ENCODE measurements at places on chromosomes 2 and 18.

DNA sequence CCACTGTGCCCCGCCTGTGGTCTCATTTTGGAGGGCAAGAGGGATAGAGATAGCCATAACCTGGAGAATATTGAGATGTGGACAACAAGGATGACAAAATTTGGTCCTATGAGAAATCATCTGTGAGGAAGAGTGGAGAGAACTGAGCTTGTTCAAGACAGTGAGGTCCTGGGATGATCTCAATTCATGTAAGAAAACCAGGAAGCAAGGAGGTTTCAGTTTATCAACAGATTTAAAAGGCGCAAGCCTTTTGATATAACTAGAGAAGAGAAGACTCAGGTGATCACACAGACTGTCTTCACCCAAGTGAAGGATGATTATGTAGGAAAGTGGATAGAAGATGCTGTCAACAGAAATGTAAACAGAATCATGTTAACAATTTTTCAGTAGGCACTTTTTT is 39.1 kb downstream of the PCBP1 start:
- DNase-seq = no peak

GRCh38 chr2:67242456-67242855 is 154.7 kb upstream of the ETAA1 start:
- DNase-seq = no peak

GRCh38 chr2:186544255-186544675 is 45.6 kb upstream of the ITGAV start:
- peak; percentile 93 for DNase-seq

- DNase-seq = no peak
These were observed 82.6 kb downstream of the TPO start for GRCh38 chr2:1495676-1496358.

- no peak for DNase-seq
These were observed 5.2 kb upstream of the COMMD1 start for GRCh38 chr2:61900281-61900680.

GRCh38 chr2:69716555-69717120 is 25.3 kb upstream of the ANXA4 start:
- peak; percentile 50 for DNase-seq

GRCh38 chr2:170716851-170717598 is 1.9 kb downstream of the SP5 start:
- peak; percentile 24 for DNase-seq

GRCh38 chr2:228735697-228736096 is 535.4 kb downstream of the PID1 start:
- DNase-seq = no peak

DNA sequence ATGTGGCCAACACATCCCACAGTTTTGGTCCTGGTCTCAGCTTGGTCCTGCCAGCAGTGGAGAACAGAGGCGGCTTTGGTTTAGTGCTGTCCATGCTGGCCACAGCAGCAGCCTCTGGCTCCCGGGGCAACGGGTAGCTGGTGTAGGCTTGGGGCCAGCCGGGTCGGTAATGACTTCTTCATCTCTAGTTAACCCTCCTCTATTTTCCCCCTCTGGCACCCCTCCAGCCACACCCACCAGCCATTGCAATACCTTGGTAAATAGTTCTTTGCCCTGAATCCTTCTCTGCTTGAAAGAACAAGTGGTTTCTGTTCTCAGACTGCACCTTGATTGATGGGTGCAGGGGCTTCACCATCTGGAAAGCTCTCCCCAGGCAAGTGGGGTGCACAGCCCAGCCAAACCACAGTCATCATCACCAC is 31.7 kb upstream of the ZNF396 start:
- no peak for DNase-seq

Data from cardiac fibroblast (primary cell).